ENCODE measurements at places on chromosomes 6 and 20.

DNA sequence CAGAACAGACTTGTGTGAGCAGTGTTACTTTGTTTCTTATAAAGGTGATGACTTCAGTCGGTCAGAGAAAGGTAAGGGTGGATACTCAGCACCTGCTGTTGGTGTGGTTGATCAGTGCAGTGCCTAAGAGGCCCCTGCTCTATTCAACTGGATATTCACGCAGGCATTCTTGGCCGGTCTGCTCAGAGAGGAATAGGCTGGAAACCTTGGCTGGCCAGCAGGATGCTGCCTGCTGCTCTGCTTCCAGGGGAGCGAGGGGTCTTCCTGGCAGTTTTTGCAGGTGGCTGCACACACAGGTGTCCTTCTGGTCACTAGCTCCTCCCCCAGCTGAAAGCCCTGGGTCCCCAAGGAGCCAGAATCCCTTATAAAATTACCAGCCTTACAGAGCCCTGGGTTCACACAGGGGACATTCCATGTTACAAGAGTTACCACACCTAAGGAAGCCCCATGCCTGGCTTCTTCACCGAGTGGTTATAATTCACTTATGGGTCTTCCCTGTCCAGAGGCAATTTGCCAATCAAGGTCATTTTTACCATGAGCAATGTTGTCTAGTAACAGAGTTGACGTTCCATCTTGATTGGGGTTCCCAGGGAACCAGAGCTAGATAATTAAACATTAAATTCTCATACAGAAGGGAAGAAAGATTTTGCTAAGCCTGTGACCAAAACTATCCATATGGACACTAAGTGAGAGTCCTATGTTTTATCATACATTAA is 16.4 kb downstream of the SYNJ2 start:
- no peak for DNase-seq

- DNase-seq = no peak
Measured at GRCh38 chr6:13243033-13243432, 85.3 kb downstream of the TBC1D7 start.

DNA sequence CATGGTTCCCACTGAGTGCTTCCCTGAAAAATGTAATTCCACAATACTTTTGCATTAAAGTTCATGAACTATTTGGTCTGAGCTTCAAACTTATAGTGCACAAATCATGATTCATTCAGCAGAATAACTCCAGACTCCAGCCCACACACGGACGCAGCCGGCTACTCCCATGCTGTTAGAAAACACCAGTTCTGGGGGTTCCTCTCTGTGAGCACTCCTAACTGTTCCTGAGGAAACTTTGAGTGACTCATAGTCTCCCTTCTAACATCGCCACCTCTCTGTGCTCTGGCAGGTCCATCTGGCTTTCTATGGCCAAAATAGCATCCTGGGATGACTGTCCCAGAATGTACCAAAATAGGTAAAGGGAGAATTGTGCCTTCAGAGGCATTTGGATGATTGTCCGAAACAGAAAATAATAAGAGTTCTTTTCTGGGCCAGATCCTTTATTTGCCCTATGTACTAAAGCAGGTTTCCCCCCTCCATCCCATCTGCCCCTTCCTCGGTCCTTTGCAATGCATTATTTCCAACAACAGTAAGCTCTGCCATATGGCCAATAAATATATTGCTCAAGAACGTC is 32.3 kb upstream of the LY86 start:
- DNase-seq = no peak

- peak; percentile 37 for DNase-seq
Measured at GRCh38 chr6:168909288-168909687, 344.4 kb downstream of the THBS2 start.

DNA sequence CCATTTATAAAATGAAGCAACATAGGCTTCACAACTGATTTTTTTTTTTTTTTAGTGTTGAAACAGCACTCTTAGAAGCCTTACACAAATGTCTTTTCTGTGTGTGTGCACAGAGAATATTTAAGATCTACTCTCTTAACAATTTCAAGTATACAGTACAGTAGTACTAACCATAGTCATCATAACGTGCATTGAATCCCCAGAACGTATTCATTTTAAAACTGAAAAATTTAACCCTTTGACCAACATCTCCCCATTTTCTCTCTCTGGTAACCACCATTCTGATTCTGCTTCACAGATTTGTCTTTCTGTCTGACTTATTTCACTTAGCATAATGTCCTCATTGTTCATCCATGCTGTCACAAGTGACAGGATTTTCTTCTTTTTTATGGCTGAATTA is 475.6 kb downstream of the RFPL4B start:
- DNase-seq = no peak

GRCh38 chr6:111147440-111147839 is 60.1 kb downstream of the SLC16A10 start:
- no peak for DNase-seq

DNA sequence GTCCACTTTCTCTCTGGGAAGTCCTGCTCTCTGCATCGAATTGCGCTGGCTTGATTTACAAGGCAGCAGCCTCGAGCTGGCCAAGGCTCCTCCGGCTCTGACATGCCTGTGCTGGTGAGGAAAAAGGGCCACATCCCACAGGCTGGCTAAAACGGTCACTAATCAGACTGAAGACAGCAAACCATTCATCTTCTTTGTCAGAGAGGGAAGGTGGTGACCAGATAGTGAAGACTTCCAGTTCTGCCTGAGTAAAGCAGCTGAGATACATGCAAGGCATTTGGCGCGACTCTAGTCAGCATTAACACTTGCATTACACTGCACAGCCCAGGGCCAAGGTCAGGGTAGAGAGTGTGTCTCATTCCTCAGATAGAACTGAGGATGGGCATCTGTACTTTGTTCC is 203.2 kb upstream of the MAP3K7 start:
- no peak for DNase-seq

DNA sequence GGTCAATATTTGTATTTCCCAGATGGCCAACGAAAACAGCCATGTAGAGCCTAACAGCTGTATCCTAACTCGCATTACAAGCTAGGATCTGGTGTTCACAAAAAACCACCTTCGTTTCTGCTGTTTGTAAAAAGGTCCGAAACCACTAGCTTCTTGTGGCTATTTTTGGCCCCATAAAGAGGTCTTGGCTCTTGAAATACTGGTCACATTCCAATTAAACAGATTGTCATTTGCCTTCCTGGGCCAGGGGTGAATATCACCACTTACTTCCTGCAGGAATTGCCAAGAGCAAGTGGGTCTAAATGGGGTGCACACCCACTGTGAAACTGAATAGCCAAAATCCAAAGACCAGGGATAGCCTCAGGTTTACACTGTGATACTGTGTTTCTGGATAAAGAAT is 48.2 kb downstream of the TSHZ2 start:
- DNase-seq = no peak

DNA sequence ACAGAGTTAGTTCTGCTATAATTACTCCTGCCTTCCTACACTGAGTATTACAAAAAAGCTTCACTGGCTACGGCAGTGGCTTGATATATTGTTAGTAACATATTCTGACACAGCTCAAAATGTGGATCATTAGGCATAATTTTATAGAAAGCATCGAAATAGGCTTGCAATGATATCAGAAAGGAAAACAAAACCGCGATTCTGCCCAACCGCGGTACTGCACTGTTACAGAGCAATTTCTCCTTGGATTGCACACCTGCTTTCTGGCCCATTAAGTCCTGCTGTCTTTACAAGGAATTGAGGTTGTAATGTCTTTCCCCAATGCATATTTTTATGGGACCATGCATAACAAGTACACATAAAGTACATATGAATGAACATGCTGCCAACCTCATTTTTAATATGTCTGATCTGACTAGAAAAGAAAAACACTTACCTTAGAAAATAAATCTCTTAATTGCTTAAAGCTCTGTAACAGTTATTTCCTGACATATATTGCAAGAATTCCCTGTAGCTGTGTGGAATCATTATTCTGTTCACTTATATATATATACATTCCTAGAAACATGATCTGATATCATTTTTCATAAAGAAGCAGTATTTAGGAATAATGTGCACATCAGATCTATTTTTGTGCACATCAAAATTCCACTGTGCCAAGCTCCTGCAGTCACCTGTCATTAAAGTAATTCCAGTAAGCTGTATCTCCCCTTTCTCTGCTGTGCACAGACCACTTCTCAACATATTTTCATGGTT is 763.9 kb downstream of the HACE1 start:
- no peak for DNase-seq

DNA sequence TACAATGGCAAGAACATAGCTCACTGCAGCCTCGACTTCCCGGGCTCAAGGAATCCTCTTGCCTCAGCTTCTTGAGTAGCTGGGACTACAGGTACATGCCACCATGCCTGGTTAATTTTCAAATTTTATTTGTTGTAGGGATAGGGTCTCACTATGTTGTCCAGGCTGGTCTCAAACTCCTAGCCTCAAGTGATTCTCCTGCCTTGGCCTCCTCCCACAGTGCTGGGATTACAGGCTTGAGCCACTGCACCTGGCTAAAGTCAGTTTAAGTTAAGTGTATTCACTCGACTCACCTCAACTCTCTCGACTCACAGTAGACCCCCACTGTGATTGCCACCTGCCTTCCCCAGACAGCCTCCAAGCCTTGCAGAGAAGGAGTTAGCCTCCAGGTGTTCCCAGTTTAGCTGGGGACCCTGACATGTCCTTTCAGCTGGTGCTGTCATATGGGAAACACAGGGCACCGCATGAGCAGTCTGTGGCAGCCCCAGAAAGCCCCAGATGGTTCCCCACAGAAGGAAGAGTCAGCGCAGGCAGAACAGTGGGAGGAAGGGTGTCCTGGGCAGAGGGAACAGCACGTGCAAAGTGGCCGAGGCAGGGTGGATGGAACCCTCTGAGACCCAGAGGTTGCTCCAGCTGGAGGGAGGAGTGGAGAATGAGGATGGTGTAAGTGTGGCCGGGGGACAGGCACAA is 40.4 kb downstream of the CEBPB start:
- DNase-seq = no peak

GRCh38 chr6:11275598-11275997 is 43.1 kb upstream of the NEDD9 start:
- no peak for DNase-seq

DNA sequence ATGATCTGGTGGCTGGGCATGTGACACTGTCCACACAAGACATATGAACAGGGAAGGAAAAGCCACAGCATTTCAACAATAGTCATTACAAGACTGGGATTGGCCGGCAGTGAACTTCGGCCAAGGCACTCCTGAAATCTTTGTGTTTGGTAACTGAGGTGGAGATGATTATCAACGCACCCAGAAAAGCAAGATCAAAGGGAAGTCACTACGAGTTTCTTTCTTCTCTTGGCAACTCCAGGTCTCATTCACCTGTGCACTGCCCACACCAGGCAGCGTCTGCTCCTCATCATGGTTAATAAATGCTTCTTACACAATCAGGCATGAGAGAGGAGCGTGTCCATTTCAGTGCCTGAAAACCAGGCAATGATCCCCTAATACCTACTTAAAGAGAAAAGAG is 20.5 kb upstream of the FOXC1 start:
- no peak for DNase-seq

DNA sequence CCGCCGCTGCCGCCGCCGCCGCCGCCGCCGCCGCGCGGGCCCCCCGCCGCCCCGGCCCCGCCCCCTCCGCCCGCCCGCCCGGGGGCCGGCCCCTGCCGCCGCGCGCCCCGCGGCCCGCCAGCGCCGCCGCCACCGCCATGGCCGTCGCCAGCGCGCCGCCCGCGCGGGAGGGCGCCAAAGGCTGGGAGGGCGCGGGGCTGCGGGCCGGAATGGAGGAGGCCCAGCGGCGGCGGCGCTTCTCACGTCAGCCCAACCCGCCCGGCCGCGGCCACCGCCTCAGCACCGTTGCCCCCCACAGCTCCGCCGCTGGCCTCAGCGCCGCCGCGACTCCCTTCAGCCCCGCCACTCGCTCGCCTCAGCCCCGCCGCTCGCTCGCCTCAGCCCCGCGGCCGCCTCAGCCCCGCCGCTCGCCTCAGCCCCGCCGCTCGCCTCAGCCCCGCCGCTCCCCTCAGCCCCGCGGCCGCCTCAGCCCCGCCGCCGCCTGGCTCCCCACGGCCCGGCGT is 258 bp downstream of the PHF10 start:
- DNase-seq = peak; percentile 51

GRCh38 chr6:126553854-126554253 is 213.9 kb downstream of the CENPW start:
- no peak for DNase-seq

DNA sequence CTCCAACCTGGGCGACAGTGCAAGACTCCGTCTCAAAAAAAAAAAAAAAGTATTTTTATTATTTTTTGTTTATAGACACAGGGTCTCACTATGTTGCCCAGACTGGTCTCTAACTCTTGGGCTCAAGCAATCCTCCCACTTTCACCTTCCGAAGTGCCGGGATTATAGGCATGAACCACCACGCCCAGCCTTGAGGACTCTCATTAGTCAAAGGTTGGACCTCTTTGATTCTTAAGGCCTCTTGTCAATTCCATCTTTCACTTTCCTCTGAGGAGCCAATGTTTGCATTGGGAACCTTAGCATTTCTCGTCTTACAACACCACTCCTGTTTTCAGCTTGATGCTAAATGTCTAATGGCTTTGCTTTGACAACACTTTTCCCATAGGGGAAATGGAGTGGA is 16.1 kb upstream of the CDK19 start:
- DNase-seq = no peak

- DNase-seq = no peak
Measured at GRCh38 chr6:152054441-152054840, 247.0 kb downstream of the ESR1 start.

- DNase-seq = no peak
Measured at GRCh38 chr20:62165762-62166399, 16.9 kb upstream of the MTG2 start.

GRCh38 chr6:118617417-118617816 is 34.0 kb downstream of the CEP85L start:
- DNase-seq = no peak

GRCh38 chr6:158322400-158322723 is 10.1 kb downstream of the TULP4 start:
- no peak for DNase-seq

DNA sequence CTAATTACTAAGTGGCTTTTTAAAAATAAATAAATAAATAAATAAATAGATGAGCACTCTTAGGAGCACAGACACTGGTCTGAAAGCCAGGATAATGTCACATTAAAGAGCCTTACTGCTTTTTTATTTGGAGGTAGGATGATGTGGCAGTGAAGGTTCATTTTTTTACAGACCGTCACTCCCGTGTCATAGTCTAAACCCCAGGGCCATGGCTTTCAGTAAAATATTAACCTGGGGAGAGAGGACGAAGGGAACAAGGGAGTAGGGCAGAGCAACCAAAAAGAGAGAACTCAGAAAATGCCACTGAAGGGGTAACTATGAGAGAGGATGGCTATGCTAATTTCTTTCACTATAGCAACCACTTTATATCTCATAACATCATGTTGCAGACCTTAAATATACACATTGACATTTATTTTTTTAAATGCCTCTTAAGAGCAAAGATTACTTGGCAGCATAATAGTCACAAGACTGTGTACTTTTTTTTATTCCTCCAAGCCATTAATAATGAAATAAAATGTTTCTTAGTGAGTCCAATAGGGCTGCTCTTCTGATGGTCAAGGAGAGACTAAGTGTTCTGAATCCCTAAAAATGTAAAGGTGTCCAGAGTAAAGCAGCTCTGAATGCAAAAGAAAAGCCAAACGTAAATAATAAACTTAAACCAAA is 100.9 kb upstream of the SIM1 start:
- DNase-seq = no peak

- no peak for DNase-seq
Measured at GRCh38 chr6:17998442-17998841, 11.0 kb upstream of the KIF13A start.

GRCh38 chr6:15996030-15996429 is 132.9 kb upstream of the MYLIP start:
- DNase-seq = no peak

- DNase-seq = no peak
Measured at GRCh38 chr6:109330263-109330662, 52.0 kb downstream of the CD164 start.

GRCh38 chr6:69422020-69422419 is 374.8 kb downstream of the LMBRD1 start:
- no peak for DNase-seq

- DNase-seq = peak; percentile 83
Measured at GRCh38 chr6:24720131-24720603, 1.2 kb upstream of the C6orf62 start.

Data from CD4-positive, alpha-beta memory T cell (primary cell).